Stimulated activated CD4-positive, alpha-beta T cell treated with anti-CD3 and anti-CD28 coated beads, Interleukin-4, amount 100 ng/mL, for 48 hours (primary cell): ENCODE measurements at places on chromosomes 11 and 22.

DNA sequence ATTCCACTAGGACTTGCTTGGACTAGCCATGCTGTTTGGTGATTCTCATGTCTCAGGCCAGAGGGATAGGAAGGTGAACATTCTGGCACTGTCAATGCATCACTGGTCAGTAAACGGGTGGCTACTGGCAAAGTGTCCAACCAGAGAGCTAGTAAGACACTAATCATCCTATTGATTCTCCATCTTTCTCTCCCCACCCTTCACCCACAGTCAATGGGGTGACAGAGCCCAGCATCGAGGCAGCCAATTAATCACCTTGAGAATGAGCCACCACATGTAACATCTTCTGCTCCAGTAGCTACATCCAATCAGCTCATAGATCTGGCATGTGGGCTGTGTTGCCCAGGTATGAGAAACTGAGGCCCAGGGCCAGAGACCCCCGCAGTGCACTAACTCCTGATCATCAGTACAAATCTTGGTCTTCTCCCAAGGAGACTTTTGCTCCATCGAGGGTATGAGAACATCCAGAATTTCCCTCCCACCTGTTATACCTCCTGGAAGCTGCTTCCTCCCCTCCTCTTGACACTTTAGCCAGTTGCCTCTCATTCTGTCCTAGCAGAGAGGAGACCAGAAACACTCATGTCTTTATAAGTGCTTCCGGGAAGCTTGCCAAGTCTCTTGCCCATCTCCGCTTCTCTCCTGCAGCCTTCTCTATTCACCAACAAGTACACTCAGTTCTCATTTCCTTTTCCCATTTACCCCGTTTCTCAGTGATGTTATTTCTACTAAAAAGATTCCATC is 17.0 kb downstream of the HTR3A start:
- DNase-seq, result no peak

- no peak for DNase-seq
Measured at GRCh38 chr11:63767565-63768236, 874 bp downstream of the ZFTA start.

GRCh38 chr11:65215441-65216076 is 33.8 kb downstream of the CAPN1 start:
- DNase-seq, result no peak

GRCh38 chr11:60349990-60350389 is 22.9 kb downstream of the MS4A6E start:
- DNase-seq, result no peak

GRCh38 chr11:20192151-20192550 is 31.9 kb upstream of the DBX1 start:
- no peak for DNase-seq

DNA sequence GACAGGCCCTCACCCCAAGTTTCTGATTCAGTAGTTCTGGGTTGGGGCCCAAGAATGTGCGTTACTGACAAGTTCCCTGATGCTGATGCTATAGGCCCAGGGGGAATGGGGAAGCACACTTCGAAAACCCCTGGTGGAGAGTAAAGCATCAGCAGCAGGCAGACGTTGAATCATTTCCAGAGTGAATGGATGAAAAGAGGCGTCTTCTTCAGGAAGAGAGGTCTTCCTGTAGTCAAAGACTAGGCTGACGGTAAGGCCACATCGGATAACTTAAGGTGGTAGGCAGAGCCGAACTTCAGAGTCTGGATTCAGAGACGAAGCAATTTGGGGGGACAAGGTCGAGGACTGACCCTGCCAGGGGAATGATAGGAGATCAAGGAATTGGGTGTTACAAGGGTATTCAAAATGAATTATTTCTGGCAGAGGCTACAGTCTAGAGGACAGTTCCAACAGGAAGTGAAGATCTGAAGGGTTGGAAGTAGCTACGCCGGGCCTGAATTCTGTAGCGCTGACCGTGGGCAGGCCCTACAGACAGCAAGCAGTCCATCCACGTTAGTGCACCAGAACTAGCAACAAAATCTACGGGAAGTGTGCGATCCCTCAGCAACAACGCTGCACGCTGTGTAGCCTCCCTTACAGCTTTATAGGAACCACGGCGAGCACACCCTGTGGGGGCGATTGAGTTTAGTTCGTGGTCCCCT is 862 bp upstream of the CENATAC start:
- DNase-seq, result peak; percentile 37

- no peak for DNase-seq
Measured at GRCh38 chr22:28600546-28601143, 79.0 kb downstream of the TTC28 start.

DNA sequence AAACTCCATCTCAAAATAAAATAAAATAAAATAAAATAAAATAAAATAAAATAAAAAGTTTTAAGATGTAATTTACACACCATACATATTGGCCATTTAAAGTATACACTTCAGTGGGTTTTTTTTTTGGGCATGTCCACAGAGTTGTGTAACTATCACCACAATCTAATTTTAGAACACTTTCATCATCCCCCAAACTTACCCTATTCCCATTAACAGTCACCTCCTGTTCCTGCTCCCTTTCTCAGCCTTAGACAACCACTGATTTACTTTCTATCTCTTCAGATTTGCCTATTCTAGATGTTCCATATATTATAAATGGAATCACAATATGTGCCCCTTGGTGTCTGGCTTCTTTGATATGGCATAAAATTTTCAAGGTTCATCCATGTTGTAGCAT is 4.6 kb upstream of the ACER3 start:
- DNase-seq, result no peak

GRCh38 chr11:23519194-23519593 is 658.9 kb upstream of the CCDC179 start:
- DNase-seq, result no peak

- DNase-seq, result no peak
Measured at GRCh38 chr11:12626616-12627015, 47.6 kb upstream of the TEAD1 start.

DNA sequence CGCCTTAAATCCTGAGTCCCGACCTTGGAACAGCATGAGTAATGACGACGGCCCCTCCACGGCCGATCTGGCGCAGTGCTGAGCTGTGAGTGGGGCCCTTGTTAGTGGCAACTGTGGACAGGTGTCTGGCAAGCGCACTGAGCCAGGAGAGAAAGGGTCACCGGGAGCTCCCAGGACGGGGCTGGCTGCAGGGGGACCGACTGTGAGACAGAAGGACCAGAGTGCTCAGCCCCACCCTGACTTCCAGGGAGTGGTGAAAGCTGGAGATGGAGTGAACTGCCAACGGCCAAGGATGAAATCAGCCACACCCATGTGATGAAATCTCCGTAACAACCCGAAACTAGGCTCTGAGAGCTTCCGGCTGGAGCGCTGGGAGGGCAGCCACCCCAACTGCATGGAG is 228.6 kb downstream of the BRD1 start:
- DNase-seq, result no peak

DNA sequence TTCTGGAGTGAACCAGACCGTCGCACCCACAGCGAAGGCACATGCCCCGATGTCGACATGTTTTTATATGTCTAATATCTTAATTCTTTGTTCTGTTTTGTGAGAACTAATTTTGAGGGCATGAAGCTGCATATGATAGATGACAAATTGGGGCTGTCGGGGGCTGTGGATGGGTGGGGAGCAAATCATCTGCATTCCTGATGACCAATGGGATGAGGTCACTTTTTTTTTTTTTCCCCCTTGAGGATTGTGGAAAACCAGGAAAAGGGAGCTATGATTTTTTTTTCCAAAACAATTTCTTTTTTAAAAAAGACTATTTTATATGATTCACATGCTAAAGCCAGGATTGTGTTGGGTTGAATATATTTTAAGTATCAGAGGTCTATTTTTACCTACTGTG is 49.2 kb upstream of the OR4B1 start:
- DNase-seq, result no peak

- no peak for DNase-seq
Measured at GRCh38 chr11:123129920-123130319, 65.1 kb downstream of the CLMP start.

- no peak for DNase-seq
Measured at GRCh38 chr11:130150790-130151189, 8.8 kb upstream of the ST14 start.

DNA sequence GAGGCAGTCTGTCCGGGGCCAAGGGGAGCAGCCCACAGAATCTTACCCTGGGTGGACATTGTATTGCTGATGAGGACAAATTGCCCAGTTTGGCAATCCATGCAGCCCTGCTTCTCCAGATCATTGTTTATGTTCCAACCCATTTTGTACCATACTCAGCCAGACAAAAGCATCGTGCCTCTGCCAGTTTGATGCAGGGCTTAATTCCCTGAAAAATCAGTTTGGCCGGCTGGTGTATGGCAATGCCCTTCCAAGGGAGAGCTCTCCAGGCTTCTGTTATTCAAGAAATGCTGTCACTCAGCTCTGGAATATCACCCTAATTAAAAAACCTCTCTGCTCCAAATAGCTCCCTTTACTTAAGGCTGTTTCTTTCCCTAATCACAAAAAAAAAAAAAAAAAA is 697.7 kb downstream of the TBC1D22A start:
- no peak for DNase-seq

- no peak for DNase-seq
Measured at GRCh38 chr11:116928845-116929244, 91.4 kb upstream of the APOA1 start.

DNA sequence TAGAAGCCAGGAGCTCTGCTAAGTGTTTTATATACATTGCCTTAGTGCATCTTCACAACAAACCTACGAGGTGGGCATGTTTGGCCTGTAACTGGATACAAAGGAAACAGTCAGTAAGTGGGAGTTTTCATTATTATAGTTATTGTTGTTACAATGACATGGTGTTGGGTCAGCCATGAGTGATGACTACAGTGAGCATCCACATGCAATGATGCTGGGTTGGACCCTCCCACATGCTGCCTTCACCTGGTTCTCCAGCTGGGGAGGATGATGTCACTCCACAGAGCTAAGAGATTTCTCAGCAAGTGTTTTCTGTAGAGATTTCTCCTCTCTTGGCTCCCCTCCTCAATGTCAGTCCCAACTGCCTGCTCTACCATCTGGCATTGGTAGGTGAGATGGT is 59.3 kb downstream of the EHF start:
- DNase-seq, result no peak

DNA sequence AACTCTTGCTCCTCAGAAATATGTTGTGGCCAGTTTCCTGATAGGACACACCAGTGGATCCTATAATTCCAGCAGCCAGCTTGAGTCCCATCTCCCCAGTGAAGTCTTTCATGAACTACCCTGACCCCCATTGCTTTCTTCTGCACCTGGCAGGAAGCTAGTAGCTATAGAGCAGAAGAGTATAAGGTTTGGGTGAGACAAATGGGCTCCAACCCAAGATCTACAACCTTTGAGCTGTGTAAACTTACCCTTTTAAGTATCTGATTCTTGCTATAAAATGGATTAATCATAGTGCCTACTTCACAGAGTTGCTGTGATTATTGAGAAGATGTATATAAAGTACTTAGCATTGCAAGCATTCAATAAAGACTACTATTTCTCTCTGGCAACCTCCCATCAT is 396.9 kb upstream of the CADM1 start:
- DNase-seq, result no peak

DNA sequence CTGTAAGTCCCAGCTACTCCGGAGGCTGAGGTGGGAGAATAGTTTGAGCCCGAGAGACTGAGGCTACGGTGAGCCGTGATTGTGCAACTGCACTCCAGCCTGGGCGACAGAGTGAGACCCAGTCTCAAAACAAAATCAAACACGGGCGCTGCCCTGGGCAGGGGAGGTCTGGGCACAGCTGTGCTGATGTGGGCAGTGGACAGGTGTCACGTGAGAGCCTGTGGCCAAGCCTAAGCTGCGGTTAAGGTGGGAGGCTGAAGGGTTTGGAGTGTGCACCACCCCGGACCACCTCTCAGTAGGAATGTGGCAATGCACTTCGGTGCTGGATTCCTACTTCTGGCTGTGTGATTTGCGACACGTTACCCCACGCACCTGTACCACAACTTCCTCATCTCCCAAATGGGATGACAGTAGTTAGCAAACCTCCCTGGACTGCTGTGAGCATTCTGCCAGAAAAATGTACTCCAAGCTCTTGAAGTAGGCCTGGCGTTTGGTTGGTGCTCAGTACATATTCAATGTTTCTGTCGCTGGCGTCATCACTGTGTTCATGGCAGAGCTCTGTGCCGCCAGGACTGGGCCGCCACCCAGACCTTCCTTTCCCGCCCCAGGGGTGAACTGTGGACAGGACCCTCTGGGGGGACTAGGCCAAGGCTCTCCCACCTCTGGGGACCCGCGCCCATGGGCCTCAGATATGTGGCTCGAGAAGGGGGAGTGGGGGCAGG is 807 bp upstream of the ZNF74 start:
- no peak for DNase-seq

- no peak for DNase-seq
Measured at GRCh38 chr22:45830531-45831245, 146.3 kb downstream of the WNT7B start.

DNA sequence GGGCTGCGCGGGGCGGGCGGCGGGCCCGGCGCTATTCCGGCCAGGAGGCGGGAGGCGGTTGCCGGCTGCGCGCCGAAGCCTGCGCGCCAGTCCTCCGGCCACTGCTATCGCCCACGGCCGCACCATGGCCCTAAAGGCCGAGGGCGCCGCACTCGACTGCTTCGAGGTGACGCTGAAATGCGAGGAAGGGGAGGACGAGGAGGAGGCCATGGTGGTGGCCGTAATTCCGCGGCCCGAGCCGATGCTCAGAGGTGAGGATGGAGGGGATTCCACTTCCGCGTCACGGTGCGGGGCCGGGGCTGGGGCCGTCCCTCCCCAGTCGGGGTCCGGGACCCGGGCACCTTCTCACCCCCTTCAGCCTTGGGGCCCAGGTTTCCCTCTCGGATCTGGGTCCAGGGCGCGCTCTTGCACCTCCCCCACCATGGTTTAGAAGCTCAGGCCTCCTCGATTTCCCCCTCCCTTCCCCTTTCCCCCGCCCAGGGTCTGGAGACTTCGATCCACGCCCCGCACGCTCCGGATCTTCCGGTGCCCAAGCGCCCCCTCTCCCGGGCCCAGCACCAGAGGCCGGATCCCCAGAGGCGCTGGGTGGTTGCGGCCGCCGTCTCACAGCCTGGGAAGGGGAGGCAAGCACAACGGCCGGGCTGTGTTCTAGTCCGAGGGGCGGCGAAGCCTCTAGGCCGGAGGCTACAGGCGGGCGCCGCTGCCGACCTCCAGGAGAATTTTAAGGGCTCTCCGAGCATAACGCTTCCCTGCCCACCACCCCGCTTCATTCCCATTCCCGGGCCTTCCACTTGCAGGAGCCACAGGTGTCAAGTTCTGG is 517 bp downstream of the SPINDOC start:
- peak; percentile 41 for DNase-seq

- peak; percentile 47 for DNase-seq
Measured at GRCh38 chr11:76805206-76805913, 22.2 kb downstream of the TSKU start.

DNA sequence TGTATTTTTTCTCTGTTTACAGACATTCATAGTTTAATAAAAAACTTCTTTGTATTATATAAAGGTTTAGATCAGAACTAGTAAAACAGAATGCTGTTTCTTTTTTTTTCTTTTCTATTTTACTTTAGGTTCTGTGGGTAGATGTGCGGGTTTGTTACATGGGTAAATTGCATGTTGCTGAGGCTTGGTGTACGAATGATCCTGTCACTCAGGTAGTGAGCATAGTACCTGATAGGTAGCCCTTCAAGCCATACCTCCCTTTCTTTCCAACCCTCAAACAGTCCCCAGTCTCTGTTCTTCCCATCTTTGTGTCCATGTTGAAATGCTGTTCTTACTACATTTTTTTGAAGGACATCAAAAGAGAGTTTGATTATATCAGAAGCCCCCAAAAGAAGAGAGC is 3.2 kb downstream of the ATM start:
- DNase-seq, result no peak

- no peak for DNase-seq
Measured at GRCh38 chr11:12927221-12927620, 81.9 kb upstream of the RASSF10 start.
